ENCODE measurements at places on chromosomes 7 and 10.

DNA sequence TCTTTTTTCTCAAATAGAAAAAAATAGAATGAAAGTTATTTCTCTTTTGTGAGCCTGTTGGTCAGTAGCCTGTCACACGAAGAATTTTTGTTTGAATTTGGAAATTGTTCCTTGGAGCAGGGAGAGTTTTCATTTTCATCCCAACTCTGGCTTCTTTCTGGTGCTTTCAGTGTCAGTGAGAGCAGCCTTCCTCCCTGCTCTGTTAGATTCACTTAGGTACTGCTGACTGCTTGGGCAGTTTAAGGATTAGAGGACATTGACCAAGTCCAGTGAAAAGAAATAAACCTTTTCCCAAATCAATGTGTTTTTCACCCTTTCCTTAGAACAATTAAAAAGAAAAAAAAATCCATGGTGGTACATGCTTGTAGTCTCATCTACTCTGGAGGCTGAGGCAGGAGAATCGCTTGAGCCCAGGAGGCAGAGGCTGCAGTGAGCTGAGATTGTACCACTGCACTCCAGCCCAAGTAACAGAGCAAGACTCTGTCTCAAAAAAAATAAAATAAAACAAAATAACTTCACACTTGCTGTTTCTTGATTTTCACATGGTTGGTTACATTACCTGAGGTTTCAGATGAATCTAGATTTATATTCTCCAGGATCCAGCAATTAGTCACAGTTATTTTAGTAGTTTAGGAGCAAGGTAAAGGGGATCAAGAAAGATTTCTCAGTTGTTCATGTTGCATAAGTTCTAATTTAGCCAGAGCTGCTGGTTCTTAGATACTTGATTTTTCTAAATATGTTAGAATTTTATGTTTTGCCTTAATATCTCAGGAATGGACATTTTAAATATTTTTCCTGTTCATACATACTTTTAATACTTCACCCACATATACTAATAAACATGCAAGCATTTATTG is 63.1 kb downstream of the ZNRF2 start:
- no peak for DNase-seq

GRCh38 chr10:62651341-62651740 is 153.2 kb upstream of the ADO start:
- DNase-seq = no peak

DNA sequence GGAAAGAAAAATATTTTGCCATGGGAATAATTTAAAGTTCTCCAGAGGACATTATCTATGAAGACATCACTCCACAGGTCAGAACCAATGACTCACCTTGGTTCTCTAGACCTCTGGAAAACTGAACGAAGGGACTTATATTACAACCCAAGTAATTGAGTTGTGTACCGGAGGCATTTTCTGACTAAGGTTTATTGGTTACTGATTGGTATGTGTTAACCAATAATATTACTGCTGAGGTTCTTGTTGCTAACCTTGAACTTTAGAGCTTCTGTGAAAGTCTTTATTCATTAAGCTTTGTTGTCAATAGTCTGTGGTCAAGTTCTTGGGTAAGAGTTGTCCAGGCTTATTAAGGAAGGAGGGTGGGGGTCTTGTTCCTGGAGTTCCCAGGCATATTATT is 78.1 kb upstream of the MTPN start:
- DNase-seq = no peak

GRCh38 chr10:133295426-133296320 is 13.0 kb downstream of the TUBGCP2 start:
- no peak for DNase-seq

GRCh38 chr7:87451187-87451586 is 24.3 kb downstream of the ABCB4 start:
- no peak for DNase-seq

DNA sequence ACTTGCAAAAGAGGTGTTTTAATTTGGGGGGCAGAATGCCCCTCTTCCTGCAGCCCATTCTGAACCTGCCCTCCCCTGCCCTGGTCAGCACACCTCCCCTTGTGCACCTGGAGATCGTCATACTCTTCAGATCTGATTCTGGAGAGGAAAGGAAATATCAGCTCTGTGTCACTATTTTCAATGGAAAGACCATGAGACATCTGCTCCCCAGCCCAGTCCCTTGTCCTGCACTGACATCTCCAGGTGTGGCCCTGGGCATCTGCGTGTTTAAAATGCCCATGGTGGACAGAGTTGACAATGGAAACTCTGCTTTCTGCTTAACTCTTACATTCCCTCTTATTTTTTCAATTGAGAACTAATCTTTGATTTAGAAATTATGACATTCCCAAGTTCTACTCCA is 41.6 kb upstream of the RASGEF1A start:
- DNase-seq = no peak

DNA sequence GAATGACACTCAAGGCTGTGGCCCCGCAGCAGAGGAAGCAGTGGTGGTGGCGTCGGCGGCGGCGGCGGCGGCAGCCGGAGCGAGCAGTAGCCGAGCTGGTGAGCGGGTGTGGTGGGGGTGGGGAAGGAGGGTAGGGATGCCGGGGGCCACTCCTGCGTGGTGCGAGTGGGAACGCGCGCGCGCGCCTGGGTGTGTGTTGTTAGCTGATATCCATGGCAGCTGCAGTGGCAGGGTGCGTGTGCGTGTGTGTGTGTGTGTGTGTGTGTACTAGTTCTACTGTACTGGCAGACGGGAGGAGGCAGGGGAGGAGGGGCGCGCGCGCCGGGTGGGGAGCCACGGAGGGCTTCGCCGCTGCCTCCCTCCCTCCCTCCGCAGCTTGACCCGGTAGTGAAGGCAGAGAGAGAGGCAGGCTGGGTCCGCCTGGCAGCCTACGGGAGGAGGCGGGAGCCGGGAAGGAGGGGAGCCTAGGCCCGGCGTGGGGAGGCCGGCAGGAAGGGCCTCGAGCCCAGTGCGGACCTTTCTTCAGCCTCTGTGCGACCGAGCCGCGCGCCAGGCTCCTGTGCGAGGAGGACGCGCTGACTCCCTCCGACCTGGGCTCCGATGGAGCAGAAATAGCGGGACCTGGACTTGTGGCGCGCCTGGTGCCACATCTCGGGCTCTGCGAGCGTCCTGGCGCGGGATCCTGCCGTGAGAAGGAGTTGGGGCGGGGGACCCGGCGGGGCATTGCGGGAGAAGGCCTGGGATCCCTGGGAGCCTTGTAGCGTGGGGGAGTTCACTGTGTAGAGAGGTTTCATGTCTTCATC is at the start of gene MAGI2:
MAGI2 (minus strand) TSS at position 110 of the 803 bp plus-strand sequence. CDS start 347 bp downstream, outside the sequence.
- peak; percentile 13 for DNase-seq

- no peak for DNase-seq
Measured at GRCh38 chr10:65183236-65183635, 1662.0 kb downstream of the REEP3 start.

DNA sequence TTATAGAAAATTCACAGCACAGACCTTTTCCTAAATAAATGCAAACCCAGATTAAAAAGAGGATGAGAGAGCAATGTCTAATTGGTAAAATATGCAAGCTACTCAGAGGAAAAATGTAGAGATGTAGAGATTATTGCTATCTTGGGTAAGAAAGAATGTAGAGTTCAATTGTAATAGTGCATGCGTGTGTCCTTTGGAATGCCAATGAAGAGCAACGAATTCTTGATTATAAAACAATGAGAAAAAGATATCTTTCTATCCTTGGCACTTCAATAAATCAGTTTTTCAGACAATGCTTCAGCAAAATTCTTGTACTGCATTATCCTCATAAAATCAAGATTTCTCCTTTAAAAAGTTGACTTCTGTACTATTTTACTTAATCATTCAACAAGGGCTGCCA is 50.9 kb downstream of the SEMA3D start:
- DNase-seq = peak; percentile 24

DNA sequence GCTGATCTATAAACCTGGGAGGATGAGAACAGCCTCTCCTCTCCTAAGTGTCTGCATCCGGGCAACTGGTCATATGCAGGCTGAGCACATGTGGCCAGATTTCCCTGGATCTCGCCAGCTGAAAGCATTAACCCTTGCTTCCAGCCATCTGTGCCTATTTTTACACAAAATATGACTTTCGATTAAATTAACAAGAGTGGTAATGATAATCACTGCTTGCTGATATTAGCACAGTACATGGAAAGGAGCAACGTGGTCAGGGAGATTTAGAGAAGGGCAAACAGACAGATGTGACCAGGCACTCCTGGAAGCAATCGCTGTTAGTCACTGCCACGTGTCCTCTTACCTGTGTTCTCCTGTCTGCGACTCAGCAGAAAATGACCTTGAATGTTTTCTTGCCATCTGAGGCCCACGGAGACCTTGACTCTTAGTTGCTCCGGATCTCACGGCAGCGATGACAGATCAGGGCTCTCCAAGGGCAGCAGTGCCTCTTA is 59.5 kb upstream of the NPTX2 start:
- DNase-seq = peak; percentile 26

DNA sequence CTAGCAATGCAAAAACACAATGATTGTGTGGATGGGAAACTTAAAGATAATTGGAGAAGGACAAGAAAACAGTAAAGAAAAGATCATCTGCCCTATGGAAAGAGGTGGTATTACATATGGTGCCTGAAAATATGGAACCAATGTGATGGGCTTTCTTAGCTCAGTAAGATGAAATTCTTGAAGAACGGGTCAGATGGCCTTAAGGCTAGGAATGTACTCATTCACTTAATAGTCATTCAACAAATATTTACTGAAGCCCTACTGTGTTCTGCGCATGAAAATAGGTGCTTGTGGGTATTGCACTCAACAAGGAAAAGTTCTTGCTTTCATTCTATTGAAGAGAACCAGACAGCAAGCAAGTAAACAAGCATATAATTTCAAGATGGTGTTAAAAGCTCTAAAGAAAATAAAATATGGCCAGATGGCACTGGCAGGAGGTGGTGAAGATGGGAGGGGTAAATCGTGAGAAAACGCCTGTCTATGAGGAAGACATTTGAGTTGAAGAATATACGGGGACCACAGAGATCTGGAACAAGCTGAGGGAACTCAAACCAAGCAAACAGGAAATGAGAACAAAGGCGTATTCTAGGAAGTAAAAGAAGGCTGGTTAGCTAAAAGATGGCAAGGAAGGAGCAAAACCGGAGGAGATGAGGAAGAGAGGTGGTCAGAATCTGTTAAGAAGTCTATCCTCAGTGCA is 179.7 kb downstream of the ANK3 start:
- no peak for DNase-seq

GRCh38 chr7:135291809-135292253 is 58.2 kb downstream of the STRA8 start:
- peak; percentile 92 for DNase-seq

GRCh38 chr7:159022238-159022993 is 122.3 kb downstream of the VIPR2 start:
- DNase-seq = no peak

GRCh38 chr7:117014673-117015133 is 61.4 kb downstream of the ST7 start:
- peak; percentile 26 for DNase-seq

DNA sequence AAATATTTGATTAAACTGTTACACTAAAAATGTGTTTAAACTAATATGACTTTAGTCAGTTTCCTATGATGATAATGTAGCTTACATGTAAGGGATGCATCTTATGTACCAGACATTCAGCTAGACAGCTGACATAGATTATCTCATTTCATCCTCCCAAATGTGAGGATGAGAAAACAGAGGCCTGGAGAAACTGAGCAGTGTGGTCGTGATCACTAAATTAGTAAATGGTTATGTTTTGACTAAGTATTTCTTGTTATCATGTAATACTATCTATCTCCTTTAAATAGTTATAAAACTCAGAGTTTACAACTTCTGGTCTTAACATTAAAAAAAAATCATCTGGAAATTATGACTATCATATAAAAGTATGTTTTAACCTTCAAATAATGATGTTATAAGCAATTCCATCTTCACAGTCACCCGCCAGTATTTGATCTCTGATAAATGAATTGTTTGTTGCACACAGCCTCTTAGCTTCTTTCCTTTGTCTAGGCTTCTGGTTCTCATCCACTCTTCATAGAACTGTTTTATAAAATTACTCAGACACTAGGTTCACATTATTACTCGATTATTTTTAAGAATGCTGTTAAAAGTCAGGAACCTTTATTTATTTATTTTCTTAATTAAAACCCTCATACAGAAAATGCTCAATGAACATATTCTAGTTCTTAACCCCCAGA is 33.6 kb upstream of the HDAC9 start:
- no peak for DNase-seq

DNA sequence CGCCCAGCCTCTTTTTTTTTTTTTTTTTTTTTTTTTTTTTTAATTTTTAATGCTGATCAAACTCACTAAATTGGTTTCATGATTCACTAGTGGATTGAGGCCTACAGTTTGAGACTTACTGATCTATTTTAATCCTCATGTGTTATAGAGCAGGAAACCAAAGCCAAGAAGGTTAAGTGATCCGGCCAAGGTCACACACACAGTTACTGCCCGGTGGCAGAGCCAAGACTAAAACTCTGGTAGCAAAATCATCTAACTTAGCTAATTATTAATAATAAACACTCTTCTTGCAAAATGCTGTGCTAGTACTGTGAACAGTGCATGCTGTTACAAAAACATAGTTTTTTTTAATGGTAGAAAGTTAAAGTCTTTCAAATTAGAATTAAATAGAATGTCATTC is 188.3 kb upstream of the NFE2L3 start:
- DNase-seq = no peak

DNA sequence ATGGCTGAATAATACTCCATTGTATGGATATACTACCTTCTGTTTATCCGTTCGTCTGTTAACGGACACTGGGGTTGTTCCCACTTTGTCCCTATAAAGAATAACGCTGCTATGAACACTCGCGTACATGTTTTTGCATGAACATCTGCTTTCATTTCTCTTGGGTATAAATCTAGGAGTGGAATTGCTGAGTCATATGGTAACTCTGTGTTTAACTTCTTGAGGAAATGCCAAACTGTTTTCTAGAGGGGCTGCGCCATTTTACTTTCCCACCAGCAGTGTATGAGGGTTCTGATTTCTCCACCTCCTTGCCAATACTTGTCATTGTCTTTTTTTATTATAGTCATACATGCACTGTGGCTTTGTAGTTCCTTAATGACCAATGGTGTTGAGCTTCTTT is 20.6 kb upstream of the RASSF4 start:
- DNase-seq = no peak

DNA sequence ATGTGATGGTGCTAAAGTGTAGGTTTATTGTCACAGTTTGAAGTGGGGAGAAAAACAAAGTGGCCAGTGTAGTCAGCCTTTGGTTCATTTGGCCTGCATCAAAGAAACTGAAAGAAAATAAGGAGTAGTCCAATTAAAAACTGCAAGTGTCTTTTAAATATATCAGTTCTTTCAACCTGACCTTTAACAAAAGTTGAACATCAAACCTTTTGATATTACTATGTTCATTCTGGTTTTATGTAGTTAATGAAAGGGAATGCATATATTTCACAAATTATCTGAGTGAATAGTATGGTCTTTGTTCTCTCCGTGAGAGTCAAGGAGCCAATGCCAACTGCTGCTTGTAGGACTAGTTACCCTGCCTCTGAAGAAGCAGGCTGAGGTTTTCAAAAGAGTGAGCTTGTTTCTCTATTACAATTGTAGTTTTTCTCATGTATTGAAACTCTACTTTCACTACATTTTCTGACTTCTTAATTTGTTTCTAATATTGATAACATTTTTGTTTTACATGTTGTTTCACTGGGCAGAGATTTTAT is 1160.8 kb upstream of the LRRTM3 start:
- no peak for DNase-seq

GRCh38 chr7:151833691-151834090 is 43.2 kb downstream of the PRKAG2 start:
- no peak for DNase-seq

GRCh38 chr10:67257018-67257417 is 331.2 kb downstream of the LRRTM3 start:
- DNase-seq = no peak

All from RWPE1 (cell line).